Jurkat, Clone E6-1 (cell line): ENCODE measurements at places on chromosomes 11 and 22.

DNA sequence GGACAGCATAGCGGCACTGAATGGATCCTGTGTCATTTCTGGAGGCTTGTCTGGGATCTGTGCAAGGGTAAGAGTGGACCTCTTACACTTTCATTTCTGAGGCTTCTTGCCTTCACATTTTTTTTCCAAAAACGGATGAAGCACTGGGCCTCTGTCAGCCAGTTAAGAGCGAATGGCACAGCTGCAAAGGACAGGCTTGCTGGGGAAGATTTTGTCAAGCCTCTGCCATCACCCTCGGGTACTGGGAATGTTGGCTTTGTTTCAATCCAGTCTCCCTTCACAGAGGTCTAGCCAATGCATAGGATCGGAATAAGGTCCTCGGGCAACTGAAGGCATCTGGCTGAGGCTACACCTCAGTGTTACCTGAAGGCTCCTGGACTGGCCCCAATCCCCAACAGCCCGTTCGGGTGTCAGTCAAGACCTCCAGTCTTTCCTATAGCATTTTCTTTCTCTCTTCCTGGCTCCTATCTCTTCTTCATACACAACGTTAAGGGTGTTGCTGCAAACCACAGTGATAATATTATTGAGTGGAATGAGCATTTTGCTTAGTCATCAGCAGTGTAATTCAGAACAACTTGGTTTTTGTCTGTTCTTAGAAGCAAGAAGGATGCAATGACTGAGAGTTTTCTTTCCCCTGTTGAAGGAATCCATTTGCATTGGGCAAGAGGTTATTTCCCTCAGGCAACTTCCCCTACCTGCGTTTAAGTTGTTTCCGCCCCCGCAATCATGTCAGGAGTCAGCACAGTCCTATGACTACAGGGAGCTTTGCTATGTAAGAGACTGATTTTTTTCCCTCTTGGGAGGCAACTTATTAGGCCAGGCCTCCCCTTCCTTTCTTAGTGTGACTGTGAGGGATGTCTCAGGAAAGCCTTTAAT, 22.8 kb downstream of the NPAT start:
- DNase-seq = no peak

DNA sequence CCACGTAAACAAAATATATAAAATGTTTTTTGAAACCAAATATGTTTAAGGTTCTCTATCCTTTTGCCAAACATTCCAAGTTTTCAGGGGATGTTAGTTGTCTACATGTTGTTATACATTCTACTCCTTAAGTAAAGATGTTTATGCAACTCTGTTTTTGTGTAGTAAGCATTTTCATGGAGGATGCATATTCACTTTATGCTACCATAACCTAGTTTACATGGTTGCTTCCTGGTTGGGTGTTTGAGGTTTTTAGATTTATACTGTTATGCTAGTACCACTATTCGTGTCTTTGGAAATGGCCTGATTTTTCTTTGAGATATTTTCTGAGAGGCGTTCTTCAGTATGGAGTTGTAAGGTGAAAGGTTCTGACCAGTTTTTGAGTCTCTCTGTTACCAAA, 131.1 kb upstream of the SORL1-AS1 start:
- peak; percentile 22 for DNase-seq

- DNase-seq = no peak
Measured at GRCh38 chr11:30991802-30992512, 377.6 kb downstream of the DCDC1 start.

- peak; percentile 34 for DNase-seq
Measured at GRCh38 chr22:44458044-44459020, 39.7 kb downstream of the RTL6 start.

- DNase-seq = no peak
Measured at GRCh38 chr22:44354288-44354687, 41.5 kb upstream of the SHISAL1 start.

DNA sequence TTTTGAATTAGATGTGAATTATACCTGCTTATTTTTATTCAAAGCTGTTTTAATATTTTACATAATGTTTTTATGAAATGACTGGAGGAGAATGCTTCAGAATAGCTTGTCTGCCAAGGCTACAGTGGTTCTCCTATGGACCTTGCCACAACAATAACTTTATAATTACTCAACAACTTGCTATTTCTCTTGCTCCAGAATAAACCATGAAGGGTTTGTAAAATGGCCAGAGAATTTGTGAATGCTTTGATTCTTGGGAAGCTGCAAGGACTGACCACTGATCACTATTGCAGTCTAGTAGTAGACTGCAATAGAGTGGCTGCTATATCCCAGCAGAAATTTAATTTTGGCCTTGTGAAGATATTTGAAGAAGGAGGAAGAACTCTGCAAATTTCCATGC, 199.7 kb downstream of the FAT3 start:
- no peak for DNase-seq
